ENCODE measurements at places on chromosomes 4 and X.
A peak's percentile ranks its signal among the peaks of the same experiment; 100 is the strongest.

DNA sequence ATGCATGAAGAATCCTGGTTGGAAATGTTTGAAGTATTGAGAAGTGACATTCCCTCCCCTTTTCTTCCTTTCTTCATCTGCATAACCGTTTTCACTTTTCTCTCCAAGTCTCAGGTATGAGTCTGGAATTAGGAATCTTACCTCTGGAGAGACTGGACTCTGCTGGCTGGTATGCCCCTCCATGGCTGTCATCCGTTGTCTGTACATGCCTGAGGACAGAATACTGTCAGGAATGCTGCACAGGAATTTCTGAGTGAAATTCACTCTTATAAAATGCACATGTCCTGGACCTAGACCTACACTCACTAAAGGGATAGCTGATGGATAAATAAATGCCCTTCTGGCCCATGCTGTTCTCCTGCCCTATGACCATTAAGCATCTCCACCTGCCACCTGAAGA, 179.5 kb downstream of the MSN start:
- no peak for DNase-seq

- peak; percentile 78 for DNase-seq
Observed at GRCh38 chr4:182916483-182917181, 554 bp downstream of the DCTD start.

DNA sequence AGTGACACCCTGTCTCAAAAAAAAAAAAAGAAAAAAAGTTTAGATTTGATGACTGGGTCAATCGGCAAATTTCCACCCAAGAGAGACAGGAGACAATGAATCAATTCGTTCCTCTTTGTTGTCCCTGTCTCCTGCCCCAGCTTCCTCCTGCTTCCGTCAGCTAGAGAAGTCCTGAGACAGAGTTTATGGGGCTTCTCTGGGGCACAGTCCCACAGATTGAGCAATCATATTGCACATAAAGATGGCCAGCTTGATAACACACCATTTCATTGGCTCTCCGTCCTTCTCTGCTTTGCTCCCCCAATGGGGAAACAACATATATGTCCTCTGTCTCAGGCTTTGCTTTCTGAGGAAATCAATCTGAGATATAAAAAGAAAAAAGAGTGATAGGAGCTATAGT, 78.4 kb upstream of the FUNDC1 start:
- DNase-seq: no peak

- peak; percentile 82 for DNase-seq
Observed at GRCh38 chr4:144356941-144357381, 216.4 kb upstream of the GYPA start.

DNA sequence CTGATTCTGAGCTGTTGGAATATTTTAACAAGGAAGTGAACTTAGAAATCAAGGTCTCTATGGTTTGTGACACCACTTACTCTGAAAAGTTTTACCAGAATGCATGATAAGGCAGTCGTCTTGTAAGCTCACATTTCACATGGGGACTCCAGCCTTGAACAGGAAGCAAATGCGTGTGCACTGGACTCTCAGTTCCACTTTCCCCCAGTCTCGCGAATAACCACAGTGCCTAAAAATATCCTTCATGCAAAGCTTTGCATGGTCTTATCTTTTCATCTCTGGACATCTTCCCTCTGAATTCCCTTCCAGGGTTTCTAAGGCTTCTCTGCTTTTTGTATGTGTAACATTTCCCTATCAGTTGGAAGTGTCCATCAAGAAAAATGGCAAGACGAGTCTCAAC, 581.8 kb downstream of the NLGN4X start:
- no peak for DNase-seq

GRCh38 chr4:149951152-149951900, 126.9 kb upstream of the DCLK2 start:
- DNase-seq: no peak

DNA sequence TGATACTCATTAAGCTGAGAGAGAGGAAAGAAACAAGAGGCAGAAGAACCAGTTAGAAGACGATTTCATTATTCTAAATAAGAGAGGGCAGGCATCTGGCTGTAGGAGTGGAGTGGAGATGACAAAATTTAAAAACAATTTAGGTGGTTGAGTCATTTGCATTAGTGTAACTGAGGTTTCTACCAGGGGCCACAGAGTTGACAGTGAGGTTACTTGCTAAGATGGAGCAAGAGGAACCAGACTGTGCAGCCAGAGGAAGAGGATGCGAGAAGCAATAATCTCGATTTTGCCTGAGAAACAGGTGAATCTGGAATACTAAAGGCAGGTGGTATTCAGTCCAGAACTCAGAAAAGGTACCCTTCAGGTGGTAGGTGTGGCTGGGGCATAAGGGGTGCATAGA, 491.9 kb downstream of the MID1IP1 start:
- DNase-seq: no peak

- DNase-seq: peak; percentile 76
Observed at GRCh38 chrX:1673337-1673736, 58.5 kb downstream of the ASMT start.

- DNase-seq: no peak
Observed at GRCh38 chrX:27796640-27797257, 11.0 kb upstream of the MAGEB10 start.

DNA sequence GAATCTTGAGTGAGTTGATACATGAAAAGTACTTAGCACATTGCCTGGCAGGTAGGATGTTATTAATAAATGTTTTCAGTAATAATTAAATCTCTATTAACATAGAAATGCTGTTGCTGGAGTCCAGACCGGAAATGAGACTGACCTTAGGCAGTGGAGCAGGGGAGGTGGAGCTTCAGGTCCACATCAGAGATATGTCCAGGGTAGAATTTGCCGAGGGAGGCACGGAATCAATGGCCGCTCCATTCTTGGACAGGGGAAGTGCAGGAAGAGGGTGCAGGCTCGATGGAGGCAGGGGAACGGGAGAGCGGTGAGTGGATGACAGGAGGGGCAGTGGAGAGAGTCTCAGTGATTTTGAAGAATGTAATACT, 107.3 kb downstream of the GATB start:
- no peak for DNase-seq

DNA sequence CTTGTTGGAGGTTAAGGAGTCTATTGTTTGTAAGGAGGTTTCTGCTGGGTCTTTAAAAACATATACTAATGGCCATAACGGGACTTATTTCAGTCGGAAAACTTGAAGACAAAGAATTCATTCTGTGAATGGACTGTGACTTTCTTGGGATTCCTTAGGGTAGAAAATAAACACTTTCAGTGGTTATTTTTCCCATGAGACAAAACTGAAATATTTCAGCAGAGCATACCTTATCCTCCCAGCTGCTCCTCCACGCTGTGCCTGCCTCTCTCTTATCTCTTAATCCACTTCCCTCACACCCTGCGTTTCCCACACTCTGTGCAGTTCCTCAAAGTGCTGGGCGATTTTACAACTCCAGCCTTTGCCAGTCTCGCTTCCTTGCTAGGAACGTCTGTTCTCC, 47.1 kb upstream of the SORBS2 start:
- DNase-seq: no peak

DNA sequence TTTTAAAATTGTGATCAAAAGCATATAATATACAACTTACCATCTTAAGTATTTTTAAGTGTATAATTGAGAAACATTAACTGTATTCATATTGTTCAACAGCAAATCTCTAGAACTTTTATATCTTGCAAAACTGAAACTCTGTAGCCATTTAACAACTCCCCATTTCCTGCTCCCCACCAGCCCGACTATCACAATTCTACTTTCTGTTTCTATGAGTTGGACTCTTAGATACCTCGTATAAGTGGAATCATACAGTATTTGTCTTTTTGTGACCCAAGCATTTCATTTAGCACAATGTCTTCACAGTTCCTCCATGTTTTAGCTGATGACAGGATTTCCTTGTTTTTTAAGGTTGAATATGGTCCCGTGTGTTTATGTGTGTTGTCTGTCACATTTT, 106.0 kb downstream of the LRBA start:
- no peak for DNase-seq

- DNase-seq: no peak
Observed at GRCh38 chrX:40022421-40022820, 75.3 kb downstream of the BCOR start.

GRCh38 chr4:71732066-71732465, 51.8 kb downstream of the GC start:
- no peak for DNase-seq

DNA sequence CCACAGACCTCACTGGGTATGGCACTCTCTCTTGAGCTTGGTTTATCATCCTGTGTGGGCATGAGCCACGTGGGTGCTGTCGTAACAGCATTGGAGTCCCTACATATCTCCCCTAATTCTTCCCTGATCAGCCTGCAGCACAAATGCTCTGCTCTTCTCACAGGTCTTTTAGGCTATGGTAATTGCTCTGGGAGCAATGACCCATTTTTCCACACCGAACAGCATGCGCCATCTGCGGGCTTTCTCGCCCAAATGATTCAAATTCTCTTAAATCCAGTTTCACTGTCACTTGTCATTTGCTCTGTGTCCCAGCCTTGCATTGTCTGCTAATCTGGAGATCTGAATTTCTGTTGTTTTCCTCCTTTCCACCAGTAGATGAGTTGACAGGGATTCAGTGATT, 48.9 kb upstream of the GATB start:
- no peak for DNase-seq

GRCh38 chr4:8192748-8193738, 6.0 kb upstream of the SH3TC1 start:
- DNase-seq: no peak

DNA sequence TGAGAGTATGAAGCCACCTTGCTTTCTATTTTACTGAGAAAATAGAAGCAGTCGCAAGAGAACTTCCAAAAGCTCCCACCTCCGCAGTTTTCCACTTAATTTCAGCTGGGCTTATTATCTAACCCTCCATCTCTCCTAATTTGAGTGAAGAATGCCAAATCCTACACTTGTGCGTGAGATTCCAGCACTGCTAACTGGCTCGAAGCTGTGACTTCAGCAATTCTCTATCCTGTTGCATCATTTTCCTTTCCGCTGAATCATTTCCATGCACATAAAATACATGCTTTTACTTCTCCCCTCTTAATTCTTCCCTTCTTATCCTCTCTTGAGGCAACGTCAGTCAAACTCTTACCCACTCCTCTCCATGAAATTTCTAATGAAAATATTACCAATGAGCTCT, 189.5 kb downstream of the GASK1B start:
- no peak for DNase-seq

GRCh38 chr4:152039691-152040090, 278.9 kb upstream of the GATB start:
- no peak for DNase-seq

GRCh38 chrX:140091125-140091886, 126.0 kb upstream of the CXorf66 start:
- peak; percentile 81 for DNase-seq

GRCh38 chrX:129686422-129686948, 31.7 kb upstream of the APLN start:
- no peak for DNase-seq

GRCh38 chrX:46582325-46582724, 8.8 kb downstream of the CHST7 start:
- DNase-seq: no peak

GRCh38 chr4:81639248-81639647, 167.5 kb upstream of the RASGEF1B start:
- DNase-seq: no peak

- no peak for DNase-seq
Observed at GRCh38 chrX:100085846-100086245, 324.2 kb downstream of the PCDH19 start.
